ENCODE measurements at places on chromosomes 5 and 9. TPM values are rescaled to one million over a fixed set of nuclear protein-coding genes. Genes with fewer than 3 reads are reported as not detected.

DNA sequence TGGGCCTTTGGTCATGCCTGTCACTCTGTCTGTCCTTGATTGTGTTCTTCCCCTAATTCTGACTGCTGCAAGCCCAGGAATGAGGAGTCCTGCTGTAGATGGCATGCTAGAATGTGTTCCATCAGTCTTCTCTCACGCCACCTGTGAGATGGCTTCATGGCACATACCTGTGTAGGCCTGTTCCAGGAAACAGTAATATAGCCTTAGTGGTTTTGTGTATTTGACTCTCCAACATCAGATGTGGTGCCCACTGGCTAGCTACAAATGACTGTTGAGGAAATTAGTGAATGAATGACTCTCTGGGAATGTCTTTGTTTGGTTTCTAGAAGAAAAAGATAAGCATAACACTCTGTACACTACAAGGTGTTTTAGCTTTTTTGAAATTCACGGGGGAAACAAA lies 367.5 kb downstream of the KDM4C start:
- no peak for DNase-seq

GRCh38 chr5:128711216-128711615 lies 173.2 kb upstream of the FBN2 start:
- no peak for DNase-seq

SLC45A2 gene
- polyA plus RNA-seq, result not detected

- DNase-seq, result no peak
Measured at GRCh38 chr9:107675351-107676259, 186.0 kb upstream of the KLF4 start.

DNA sequence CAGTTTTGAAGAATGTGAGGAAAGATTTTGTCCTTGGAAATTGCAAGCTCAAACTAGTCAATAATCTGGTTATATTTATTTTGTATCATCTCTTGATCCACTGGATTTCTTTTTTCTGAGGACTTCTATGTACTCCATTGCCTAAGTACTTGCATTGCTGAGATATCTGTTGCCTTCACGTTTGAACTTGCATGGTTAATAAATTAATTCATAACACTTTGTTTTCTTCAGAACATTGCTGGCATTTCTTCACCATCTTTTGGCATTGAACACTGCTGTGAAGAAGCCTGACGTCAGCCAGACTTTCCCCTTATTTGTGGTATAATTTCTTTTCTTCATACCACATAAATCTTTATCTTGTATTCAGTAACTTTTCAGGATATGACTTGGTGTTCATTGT lies 246.0 kb upstream of the KIF2A start:
- no peak for DNase-seq

DNA sequence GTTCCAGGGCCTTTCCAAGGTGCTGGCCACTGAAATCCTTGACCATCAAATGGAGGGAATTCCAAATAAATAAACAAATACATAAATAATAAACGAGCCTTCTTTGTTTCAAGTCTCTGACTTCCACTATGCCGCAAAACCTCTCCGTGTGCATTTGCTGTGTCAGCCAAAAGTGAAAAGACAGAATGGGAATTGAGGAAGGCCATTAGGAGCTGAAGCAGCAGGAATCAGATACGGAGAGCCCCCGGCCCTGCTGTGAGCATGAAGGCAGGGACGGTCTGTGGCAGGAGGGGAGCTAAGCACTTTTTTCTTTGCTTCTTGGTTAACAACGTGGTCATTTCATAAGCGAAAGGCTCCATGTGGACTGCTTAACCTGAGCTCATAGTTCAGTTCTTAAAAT lies 26.1 kb downstream of the PLPPR1 start:
- no peak for DNase-seq

GRCh38 chr5:1673042-1673677 lies 126.5 kb downstream of the MRPL36 start:
- DNase-seq, result no peak

GRCh38 chr9:93154293-93154903 lies 20.3 kb upstream of the NINJ1 start:
- no peak for DNase-seq

PAIP1 gene
- polyA plus RNA-seq, result 115 TPM

MYOZ3 gene
- polyA plus RNA-seq, result not detected

FBXO10 gene
- polyA plus RNA-seq, result 4.1 TPM
